ENCODE measurements at places on chromosomes 7 and 10.

GRCh38 chr10:124125305-124126116 is 32.1 kb upstream of the CHST15 start:
- no peak for DNase-seq
- H3K36me3 ChIP-seq, result no peaks in the 10 kb centered on the region
- H3K4me3 ChIP-seq, result no peak overlapping the region
- H3K4me1 ChIP-seq, result no peaks in the 10 kb centered on the region
- H3K27ac ChIP-seq, result no peak overlapping the region
- no peaks in the 10 kb centered on the region for H3K27me3 ChIP-seq

DNA sequence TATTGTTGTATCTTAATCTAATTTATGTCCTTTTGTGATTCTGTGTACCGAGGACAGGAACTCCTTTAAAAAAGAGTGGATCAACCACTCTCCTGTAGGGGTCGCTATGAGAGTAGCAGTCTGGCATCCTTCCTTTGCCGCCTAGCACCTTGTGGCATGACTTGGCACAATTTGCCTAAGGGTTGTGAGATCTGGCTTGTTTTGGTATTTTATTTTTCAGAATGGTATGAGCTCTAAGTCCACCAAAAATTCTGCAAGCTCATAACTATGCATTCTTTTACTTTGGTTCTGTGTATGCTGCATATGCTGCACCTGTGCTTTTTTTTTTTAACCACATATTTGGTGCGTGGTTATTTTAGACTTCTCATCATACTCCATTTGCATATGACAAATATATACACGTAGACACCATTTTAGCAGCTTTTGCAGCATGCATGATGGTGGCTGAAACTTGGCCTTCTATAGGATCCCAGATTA is 112.8 kb downstream of the CDK14 start:
- H3K4me1 ChIP-seq, result no peaks in the 10 kb centered on the region
- no peak overlapping the region for H3K4me3 ChIP-seq
- DNase-seq, result peak; percentile 57
- peaks cover 2% of the 10 kb centered on the region for H3K27me3 ChIP-seq

DNA sequence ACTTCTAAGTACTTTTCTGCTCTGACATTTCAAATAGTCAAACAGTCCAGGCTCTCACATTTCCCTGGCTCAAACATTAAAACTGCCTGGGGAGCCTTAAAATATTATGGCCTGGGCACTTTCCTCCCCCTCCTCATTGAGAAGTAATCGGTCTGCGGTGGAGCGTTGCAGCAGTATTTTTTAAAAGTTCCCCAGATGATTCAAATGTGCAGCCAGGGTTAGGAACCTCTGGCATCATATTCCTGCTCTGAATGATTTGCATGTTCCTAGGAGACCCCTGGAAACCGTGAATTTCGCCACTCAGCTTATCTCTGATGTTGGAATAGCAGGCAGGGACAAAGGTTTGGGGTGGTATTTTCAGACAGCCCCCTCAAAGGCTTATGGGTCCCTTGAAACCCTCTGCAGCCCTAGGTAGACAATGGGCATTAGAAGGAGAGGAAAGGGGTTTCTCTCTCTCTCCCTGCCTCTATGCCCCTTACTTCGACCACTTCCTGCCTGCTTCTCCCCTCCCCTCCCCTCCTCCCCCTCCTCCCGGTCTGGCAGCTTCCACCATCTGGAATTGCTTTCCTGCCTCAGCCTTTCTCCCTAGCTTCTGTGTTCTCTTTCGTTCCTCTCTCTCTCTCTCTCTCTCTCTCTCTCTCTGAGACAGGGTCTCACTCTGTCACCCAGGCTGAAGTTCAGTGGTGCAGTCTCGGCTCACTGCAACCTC is 622.2 kb downstream of the GALNT17 start:
- no peaks in the 10 kb centered on the region for H3K4me1 ChIP-seq
- DNase-seq, result no peak
- H3K36me3 ChIP-seq, result no peaks in the 10 kb centered on the region
- no peaks in the 10 kb centered on the region for H3K27me3 ChIP-seq
- no peak overlapping the region for H3K27ac ChIP-seq

DNA sequence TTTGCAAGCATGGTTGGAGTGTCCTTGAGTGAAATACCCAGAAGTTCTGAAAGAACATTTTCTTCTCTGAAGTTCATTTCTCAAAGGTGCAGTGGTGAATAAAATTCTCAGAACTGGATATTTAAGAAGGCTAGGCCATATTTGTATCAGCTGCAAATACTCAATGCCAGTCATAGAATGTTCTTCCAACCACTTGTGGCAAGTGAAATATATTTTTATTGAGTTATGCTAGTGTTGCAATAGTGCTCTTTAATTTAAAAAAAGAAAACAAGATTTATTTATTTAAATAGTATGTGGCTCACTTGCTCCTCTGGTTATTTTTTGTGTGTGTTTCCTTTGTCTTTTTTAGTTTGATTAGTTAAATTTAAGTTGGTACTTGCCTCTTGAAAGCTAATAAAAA is 64.5 kb downstream of the PALS2 start:
- no peaks in the 10 kb centered on the region for H3K27me3 ChIP-seq
- peaks cover 1% of the 10 kb centered on the region for H3K4me1 ChIP-seq
- no peak for DNase-seq
- H3K36me3 ChIP-seq, result peaks cover 10% of the 10 kb centered on the region
- H3K4me3 ChIP-seq, result no peak overlapping the region
- H3K27ac ChIP-seq, result no peak overlapping the region

GRCh38 chr10:88879534-88880281 is at the start of gene STAMBPL1:
Gene STAMBPL1 (plus strand): TSS chr10:88880245. CDS start chr10:88901709, 21,464 bp downstream.
- DNase-seq, result peak; percentile 95
- H3K36me3 ChIP-seq, result peaks cover 27% of the 10 kb centered on the region
- peaks cover 51% of the 10 kb centered on the region for H3K4me1 ChIP-seq
- peak within 1 kb of the TSS; percentile 96 for H3K4me3 ChIP-seq
- H3K27me3 ChIP-seq, result no peaks in the 10 kb centered on the region

- H3K27me3 ChIP-seq, result no peaks in the 10 kb centered on the region
- DNase-seq, result no peak
- no peak overlapping the region for H3K4me3 ChIP-seq
- H3K36me3 ChIP-seq, result no peaks in the 10 kb centered on the region
- H3K4me1 ChIP-seq, result peaks cover 10% of the 10 kb centered on the region
These were observed 79.9 kb downstream of the PRKAG2 start for GRCh38 chr7:151796871-151797537.

DNA sequence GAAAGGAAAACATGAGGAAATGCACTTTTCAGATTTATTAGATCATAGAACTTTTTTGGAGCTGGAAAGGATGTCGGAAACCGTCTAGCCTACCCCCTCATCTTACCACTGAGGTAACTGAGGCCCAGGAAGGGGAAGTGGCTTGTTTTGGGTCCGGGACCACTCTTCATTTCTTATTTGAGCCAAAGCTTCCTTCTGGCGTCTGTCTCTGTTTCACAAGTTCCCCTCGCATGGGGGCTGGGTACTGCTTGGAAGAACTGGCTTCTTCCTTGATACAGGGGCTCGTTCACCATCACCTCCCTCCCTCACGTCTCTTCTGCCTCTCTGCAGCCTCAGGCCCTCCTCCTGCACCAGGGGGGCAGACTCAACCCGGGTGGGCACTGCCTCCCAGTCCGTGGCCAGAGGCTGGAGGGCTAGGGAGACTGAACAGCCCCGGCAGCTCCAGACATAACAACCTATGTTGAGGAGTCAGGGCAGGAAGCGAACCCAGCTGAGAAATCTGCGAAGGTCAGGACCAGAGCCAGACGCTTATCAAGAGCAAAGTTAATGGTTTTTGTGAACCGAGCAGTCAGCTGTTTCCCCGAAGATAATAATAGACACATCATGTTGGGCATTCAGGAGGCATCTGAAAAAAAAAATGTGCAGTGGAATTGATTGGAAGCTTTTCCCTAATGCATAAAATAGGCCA is 12.9 kb downstream of the HTRA1 start:
- H3K4me1 ChIP-seq, result no peaks in the 10 kb centered on the region
- no peaks in the 10 kb centered on the region for H3K36me3 ChIP-seq
- H3K4me3 ChIP-seq, result no peak overlapping the region
- H3K27me3 ChIP-seq, result peaks cover 20% of the 10 kb centered on the region
- DNase-seq, result no peak

DNA sequence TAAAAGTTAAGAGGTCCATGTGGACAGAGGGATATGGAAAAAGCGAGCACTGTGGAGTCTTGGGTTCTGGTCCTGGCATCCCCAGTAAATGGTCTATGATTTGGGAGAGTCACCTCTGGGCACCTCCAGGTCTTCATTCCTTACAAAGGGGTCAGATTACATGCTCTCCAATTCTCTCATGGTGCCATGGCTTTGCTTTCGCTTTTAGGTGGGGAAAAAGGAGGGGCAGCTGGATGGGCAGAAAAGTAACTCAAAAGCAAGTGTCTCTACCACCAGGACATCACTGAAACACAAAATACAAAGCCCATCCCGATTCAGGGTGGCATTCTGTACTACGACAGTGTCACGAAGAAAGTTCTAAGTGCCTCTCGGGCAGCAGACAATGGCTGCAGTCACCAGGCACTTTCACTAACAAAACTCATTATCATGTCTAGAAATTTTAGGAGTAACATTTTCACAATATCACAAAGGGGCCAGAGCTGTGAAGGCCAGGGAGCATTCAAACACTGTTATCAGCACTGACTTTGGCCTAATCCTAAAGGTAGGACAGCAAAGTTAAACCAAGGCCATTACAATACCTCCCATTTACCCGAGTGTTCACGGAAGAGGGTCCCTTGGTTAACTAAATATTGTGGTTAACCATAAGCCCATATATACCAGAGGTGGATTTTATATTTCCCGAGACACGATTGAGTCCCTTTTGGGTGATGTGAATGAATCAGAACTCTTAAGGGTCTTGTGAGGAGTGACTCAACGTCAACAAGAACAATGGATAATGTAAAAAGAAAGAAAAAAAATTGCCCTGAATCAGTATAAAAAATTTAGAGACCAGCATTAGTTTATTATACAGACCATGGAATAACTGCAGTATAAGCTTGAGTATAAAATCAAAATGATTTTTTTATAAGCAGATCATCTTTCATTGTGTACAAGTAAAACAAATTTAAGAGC is 2.5 kb downstream of the PSAP start:
- no peak for DNase-seq
- peak overlapping the region; percentile 33 for H3K4me3 ChIP-seq
- H3K27me3 ChIP-seq, result no peaks in the 10 kb centered on the region
- H3K4me1 ChIP-seq, result peaks cover 41% of the 10 kb centered on the region
- peaks cover 13% of the 10 kb centered on the region for H3K36me3 ChIP-seq

GRCh38 chr7:108592646-108593201 is 23.1 kb downstream of the DNAJB9 start:
- no peak for DNase-seq
- H3K36me3 ChIP-seq, result no peaks in the 10 kb centered on the region
- no peak overlapping the region for H3K4me3 ChIP-seq
- no peaks in the 10 kb centered on the region for H3K4me1 ChIP-seq
- peaks cover 10% of the 10 kb centered on the region for H3K27me3 ChIP-seq

DNA sequence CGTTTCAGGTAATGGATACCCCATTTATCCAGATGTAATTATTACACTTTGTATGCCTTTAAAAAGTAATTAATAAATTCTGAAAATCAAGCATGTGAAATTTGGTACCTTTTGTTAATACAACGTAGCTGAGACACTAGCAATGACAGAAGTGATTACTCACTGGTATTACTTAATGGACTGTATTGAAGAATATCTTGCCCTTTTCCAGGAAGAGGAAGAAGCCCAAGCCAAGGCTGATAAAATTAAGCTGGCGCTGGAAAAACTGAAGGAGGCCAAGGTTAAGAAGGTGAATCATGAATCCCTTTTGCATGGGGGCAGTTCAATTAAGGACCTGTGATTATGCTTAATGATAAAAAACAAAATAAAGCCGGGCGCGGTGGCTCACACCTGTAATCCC is 64.8 kb downstream of the APBB1IP start:
- H3K36me3 ChIP-seq, result peaks cover 70% of the 10 kb centered on the region
- no peak overlapping the region for H3K4me3 ChIP-seq
- peaks cover 7% of the 10 kb centered on the region for H3K4me1 ChIP-seq
- no peak for DNase-seq

- no peak overlapping the region for H3K4me3 ChIP-seq
- no peak for DNase-seq
- no peaks in the 10 kb centered on the region for H3K36me3 ChIP-seq
- no peaks in the 10 kb centered on the region for H3K27me3 ChIP-seq
- H3K27ac ChIP-seq, result no peak overlapping the region
These were observed 17.9 kb upstream of the BAIAP2L1 start for GRCh38 chr7:98418636-98419315.

- H3K36me3 ChIP-seq, result no peaks in the 10 kb centered on the region
- no peak for DNase-seq
- no peak overlapping the region for H3K4me3 ChIP-seq
- H3K27me3 ChIP-seq, result no peaks in the 10 kb centered on the region
- H3K27ac ChIP-seq, result no peak overlapping the region
These were observed 6.3 kb downstream of the CALML5 start for GRCh38 chr10:5492929-5493576.

DNA sequence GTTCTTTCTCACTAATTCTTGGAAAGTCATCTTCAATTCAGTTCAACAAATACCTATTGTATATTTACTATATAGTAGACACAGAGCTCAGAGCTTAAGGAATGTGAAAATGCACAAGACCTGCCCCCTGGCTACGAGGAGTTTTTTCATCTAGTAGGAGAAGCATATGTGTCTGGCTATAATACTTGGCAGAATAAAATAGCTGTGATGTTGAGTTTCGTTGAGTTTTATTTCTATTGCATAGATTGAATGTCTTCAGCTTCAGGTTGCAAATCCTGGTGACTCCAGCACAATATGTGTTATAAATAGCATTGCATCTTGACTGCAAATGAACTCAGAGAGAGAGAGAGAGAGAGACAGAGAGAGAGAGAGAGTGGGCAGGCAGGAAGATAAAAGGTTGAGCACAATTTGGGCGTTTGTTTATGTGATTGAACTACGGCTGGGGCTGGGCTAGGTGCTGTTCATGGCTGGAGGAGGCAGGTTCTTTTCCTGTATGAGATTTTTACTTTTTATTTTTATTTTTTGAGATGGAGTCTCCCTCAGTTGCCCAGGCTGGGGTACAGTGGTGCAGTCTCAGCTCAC is 229.6 kb downstream of the GALNT17 start:
- H3K27ac ChIP-seq, result no peak overlapping the region
- no peaks in the 10 kb centered on the region for H3K27me3 ChIP-seq
- no peaks in the 10 kb centered on the region for H3K36me3 ChIP-seq

- H3K4me3 ChIP-seq, result no peak overlapping the region
- H3K27me3 ChIP-seq, result no peaks in the 10 kb centered on the region
- H3K27ac ChIP-seq, result no peak overlapping the region
- H3K36me3 ChIP-seq, result no peaks in the 10 kb centered on the region
- DNase-seq, result no peak
These were observed 125.7 kb upstream of the NEBL start for GRCh38 chr10:21022821-21023220.

- H3K27me3 ChIP-seq, result peaks cover 2% of the 10 kb centered on the region
- H3K27ac ChIP-seq, result no peak overlapping the region
- no peaks in the 10 kb centered on the region for H3K4me1 ChIP-seq
- no peak for DNase-seq
- H3K36me3 ChIP-seq, result no peaks in the 10 kb centered on the region
These were observed 34.3 kb upstream of the TMEM26 start for GRCh38 chr10:61487506-61487905.

DNA sequence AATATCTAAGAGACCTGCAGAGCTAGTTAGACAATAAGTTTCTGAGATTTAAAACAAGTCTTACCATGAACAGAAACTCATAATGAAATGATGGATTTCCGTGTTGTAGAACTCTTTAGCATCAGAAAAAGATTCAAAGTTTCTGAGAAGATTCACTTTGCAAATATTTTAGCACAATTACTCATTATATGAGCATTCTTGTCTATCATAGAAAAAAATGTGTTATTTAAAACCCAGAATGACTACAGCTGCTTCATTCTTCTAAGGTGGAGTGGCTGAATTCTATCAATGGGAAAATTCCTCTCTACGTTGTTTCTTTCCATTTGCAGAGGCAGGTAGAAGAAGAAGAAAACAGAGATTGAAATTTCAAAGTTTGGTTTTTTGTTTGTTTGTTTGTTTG is 21.0 kb upstream of the RALA start:
- H3K4me1 ChIP-seq, result peaks cover 23% of the 10 kb centered on the region
- no peaks in the 10 kb centered on the region for H3K36me3 ChIP-seq
- DNase-seq, result no peak
- no peak overlapping the region for H3K4me3 ChIP-seq

All from activated CD4-positive, alpha-beta T cell treated with anti-CD3 and anti-CD28 coated beads, Interleukin-2, amount 10 ng/mL, durations not matched to agents 24 days and 14 days (primary cell).